NCI-H774 (cell line): ENCODE measurements at places on chromosomes 2 and 18.

- no peak for DNase-seq
Measured at GRCh38 chr2:219893541-219893940, 266.1 kb downstream of the SLC4A3 start.

GRCh38 chr2:68236103-68236734, 16.1 kb downstream of the PPP3R1 start:
- no peak for DNase-seq

DNA sequence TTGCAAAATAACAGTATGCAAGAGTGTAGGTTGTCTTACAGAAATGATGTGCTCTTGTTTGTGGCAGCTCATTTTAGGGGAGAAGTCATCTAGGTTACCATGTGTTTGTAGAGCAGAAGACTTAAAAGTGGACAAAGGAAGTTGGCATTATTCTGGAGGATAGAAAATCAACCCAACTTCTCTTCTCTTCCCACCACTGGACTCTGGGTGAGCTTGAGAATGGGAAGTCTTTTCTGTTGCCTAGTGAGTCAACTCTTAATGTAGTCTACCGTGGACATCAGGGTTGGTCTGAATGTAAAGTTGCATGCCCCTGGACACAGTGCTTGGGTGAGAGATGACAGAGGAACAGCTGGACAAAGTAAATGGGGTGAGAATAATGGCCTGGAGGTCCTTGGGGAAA, 98.3 kb downstream of the FMNL2 start:
- DNase-seq = no peak

DNA sequence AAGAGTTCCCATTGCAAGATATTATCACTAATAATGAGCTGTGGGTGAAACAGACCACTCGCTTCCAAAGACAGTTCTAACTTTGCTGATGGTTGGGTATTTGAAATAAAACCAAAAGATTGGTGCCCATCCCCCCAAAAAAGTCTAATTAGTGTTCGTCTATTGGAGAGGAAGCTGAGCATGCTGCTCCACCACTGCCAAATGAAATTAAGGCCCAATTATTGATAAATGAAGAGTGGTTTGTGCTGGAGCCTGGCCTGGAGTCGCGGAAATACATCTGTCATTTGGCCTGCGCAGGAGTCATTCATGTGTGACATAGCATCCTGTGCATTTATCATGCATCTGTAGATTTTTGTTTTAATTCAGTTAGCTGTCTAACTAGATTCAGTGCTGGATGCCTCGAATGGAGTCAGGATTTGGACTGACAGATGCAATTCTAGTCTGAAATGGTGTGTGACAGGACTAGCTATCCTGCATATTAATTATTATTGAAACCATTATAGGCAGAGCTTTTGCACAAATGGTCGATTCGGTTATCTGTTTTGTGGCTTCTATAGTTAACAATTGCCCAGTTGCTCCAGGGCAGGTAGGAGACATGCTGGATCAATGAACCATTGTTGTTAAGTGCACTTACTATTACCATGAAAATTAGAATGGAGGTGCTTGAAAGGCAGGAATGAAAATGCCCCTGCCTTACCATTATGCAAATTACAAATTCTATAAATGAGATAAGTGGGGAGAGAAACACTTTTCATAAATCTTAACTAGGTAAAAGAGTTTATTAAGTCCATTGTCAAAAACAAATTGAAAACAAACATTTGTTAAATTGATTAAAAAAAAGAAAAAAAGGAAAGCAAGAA, 450.4 kb upstream of the TCF4 start:
- DNase-seq = no peak

DNA sequence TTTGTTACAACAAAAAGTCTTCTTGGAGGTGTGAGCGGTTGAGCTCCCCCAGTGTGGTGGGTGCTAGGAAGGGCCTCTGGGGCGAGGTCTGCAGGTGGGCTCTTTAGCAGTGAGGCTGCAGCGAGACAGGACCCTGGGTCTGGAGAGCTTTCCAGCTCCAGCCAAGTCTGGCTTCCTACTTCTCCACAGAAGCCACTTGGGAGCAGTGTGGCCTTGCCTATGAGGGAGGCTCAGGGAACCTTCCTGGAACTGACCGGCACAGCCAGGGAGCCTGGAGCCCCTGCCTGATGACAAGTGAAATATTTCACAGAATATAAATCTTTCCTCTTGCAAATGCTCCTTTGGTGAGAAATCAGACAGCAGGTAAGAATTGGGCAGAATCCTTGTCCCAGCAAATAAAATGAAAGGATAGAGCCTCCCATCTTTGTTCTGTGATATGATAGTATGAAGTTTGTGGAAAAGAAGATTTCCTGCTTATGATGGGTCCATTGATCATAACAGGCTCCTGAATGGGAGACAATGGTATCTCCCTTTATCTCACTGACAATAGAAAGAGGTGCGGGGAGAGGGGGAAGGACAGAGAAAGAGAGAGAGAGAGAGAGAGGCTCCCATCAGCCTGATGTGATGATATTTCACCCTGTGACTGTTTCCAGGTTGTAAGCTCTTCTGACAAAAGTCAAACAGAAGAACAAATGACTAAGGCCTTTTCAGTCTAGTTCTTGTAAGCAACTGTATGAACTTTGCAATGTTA, 289.8 kb upstream of the SPRED2 start:
- no peak for DNase-seq
